ENCODE measurements at places on chromosomes 7 and 10.

DNA sequence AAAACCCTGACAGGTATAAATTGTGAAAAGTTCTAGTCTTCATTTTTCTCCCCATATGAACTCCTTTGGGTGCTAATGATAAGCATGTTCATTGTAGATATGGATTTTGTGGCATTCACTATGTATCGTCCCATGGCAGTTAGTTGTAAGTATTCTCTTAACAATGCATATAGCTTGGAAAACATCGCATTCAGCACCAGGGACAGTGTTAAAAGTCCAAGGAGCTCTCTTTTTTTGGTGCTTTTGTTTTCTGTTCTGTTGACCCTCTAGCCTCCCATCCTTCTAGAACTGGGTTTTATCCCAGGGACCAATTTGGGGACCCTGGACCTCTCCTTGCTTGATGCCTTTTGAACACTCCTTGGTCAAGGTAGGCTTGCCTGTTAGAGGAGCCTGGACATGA is 37.7 kb downstream of the INSYN2A start:
- DNase-seq = no peak

- DNase-seq = no peak
Measured at GRCh38 chr10:76130892-76131291, 699.5 kb downstream of the LRMDA start.

GRCh38 chr10:76946270-76946669 is 691.3 kb downstream of the KCNMA1 start:
- no peak for DNase-seq

DNA sequence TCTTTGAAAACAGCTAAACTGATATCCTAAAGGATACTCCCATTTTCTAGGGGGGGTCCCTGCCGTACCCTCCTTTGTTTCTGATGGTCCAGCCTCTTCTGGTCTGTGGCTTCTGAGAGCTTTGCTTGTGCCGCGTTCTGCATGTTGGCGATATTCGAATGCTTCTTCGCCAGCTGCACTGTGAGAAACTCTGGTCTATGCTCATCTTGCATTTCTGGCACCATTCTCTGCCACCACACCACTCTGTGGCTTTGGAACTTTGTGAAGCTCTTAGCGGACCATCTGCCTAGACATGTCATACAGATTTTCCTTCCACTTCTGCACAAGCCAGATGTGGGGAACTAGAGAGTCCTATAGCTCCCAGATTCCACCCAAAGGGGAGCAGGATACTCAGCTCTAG is 197.2 kb downstream of the REEP3 start:
- no peak for DNase-seq

DNA sequence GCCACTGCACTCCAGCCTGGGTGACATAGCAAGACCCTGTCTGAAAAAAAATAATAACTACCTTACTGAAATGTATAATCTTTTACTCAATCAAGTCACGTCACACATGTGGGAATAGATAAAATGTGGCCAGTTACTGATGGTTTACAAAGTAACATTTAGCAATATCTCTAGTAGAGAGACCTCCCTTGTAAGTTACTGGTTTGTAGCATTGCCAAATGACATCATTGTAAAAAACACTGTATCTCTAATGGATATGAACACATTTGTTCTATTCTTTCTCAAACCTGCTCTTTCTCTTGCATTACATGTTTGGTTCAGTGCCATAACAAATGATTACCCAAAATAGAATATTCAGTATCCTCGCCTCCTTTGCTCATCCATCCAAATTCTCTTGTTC is 18.8 kb downstream of the TET1 start:
- peak; percentile 49 for DNase-seq

DNA sequence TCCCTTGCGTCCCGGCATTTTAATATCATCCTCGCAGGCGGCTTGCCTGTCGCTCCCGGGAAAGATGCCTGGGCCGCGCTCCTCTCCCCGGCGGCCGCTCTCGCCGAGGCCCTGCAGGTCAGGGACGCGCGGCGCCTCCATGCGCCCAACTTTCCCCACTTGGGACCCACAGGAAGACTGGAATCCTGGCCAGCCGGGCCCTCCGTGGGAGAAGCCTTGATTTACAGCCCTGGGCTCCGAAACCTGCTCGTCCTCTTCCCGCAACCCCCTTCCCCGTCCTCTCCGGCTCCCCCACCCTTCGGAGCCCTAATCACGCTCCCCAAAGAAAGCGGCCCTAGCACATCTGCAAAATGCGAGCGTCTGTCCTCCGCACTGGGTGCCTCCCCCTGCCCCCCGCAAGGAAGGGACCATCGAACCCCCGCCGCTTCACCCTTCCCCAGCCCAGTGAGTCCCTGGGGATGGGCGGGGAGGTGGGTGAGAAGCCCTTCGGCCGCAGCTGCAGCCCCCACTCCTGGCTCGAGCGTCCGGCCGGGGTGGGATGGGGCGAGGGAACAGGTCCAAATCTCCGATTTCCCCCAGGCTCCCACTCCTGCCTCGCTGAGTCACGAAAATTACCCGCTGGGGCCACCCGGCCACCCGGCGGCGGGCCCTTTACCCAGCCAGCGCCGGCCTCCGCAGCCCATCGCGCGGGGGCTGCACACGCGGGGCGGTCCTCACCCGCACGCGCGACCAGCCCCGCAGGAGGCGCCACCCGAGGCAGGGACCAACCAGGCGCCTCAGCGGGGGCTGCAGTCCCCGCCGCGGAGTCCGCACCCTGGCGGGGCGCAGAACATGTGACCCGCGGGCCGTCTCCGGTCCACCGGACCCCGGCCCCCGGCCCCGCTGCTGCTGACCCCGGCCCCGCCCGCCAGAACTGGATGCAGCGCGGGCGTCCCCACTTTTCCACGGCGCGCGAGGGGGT is 695 bp downstream of the HSPA12A start:
- no peak for DNase-seq

DNA sequence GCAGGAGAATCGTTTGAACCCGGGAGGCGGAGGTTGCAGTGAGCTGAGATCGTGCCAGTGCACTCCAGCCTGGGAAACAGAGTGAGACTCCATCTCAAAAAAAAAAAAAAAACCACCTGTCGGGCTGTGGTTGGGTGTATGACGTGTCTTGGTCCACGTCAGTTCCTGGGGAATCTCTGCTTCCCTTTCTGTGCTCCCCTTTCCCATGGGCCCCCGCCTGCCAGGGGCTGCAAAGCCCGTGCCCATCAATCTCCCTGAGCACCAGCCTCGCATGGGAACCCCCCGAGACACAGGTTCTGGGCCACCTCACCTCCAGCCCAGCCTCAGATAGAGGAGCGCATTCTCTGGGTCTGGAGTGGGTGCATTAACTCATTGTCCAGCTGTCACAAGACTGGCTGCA is 2.3 kb upstream of the SH2B2 start:
- DNase-seq = no peak

GRCh38 chr10:1183033-1183396 is 126.8 kb downstream of the WDR37 start:
- DNase-seq = no peak

GRCh38 chr7:50330696-50331095 is 26.2 kb downstream of the IKZF1 start:
- DNase-seq = no peak

DNA sequence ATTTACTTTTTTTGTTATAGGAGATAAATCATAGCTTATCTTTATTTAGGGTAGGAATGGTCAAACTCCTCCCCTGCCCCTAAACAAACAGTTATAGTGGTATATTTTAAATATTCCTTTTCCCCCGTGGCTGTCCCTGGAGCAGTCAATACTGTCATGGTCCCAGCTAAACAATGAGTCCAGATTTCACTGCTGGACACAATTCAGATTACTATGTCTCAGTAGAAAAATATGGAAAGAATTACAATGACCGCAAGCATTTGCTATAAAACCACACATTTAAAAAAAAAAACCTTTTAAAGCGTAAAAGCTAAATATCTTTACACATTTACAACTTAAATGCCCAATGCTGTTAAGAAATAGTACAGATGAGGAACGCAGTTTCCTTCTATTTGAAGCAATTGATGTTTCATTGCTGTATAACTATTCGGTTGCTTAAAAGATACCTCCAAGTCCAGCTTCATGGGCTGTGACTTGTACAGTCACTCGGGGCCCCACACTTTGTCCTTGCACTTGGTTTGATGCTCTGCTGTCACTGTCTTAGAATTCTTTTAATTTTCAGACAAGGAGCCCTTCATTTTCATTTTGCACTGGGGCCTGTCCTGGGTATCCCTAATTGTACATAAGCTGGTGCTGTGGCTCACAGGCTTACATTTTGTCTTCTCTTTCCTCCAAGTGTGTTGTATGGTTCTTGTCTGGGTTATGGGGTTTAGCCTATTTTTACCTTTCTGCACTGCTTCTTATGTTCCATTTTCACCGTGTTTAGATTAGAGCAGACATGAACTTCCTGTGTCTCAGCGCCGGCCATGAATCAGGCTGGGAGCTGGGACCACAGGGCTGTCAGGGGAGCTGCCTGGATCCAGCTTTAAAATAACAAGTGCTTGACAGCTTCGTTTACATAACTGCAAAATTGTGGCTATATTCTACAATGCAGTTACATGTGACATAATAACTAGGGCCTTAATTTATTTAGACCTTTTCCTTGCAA is 530.2 kb upstream of the FZD8 start:
- no peak for DNase-seq

DNA sequence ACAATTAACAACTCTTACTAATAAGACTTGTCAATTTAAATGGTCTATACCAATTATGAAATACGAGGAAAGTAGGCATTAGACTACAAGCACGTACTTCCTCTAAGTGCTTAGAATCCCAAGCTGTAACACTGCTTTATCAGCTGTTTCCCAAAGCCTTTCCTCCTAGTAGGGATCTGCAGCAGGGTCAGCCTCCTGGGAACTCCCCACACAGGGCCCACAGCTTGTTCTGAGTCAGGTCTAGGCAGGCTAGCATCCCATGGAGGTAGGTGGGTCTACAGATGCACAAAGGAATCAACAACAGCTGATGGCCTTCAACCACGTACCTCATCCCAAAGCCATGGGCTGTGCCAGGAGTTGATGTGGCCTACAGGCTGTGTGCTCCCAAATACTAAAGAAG is 14.7 kb downstream of the MMS19 start:
- no peak for DNase-seq

DNA sequence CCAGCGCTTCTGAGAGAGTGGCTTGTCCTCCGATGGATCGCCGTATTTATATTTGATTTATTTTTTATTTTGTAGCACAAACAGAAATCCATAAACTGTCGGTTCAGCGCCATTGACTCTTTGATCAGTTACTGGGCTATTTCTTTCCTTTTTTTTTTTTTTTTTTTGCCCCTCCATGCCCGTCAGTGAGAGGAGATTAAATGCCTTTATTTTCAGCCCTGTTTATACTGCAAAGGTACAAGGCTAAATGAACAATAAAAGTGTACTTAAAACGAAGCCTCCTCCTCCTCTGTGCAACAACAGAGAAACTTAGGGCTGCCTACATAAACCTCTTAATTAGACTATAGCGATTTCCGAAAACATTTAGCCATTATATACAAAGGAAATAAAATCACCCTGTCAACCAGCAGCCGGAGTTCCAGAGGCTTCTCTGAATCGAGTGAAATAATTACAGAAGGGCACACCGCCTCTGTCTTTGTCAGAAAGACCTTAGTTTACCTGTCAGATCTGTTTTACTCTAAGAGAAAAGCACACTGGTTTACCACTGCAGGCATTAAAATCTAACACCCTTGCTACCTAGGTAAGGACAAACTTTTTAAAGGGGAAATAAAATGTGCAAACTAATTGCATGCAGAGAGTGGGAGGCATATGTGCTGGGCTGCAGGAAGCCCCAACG is 3.5 kb downstream of the EBF3 start:
- DNase-seq = no peak

- no peak for DNase-seq
Measured at GRCh38 chr7:27840313-27840712, 100.4 kb downstream of the TAX1BP1 start.

DNA sequence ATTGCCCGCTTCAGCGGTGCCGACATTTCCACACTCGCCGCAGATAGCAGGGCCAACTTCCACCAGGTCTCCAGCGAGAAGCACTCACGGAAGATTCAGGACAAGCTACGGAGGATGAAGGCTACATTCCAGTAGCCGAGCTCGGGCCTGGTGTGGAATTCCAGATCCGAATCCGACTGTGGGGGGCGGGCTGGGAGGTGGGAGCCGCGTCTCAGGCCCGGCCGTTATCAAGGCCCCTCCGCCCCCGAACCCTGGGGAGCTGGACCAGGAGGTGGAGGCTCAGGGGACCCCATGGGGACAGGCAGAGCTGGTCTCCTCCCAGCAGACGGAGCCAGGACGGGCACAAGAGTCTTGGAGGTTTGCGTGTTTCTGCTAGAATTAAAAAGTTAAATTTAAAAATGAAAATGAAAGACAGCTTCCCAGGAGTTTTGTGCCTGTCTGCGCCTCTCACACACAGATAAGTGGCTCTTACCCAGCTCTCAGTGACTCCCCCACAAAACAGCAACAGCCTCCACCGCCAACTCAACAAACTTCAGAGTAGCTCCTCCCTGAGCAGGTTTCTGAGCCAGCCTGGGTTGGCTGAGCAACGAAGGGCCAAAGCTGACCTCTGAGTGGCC is 5.2 kb upstream of the UTF1 start:
- no peak for DNase-seq

GRCh38 chr7:5077740-5078139 is 32.1 kb downstream of the RBAK start:
- DNase-seq = peak; percentile 27

DNA sequence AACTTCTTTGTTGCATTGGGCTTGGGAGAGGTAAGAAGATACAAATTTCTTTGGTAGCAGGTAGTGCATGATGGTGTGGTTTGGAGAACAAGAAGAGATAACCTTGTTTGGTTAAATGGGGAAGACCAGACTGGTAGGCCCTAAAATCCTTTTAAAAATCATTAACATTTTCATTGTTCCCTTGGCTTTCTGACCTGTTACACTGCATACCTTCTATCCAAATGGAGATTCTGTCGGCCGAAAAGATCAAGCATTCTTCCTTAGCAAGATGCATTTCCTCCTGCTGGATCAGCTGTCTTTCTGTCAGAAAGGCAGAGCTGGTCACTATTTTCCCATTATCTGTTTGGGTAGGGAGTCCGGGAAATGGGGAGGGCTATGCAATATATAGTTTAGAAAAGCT is 33.7 kb downstream of the AGK start:
- DNase-seq = no peak
